ENCODE measurements at places on chromosomes 3 and 15. TPM values are rescaled to one million over a fixed set of nuclear protein-coding genes. Genes with fewer than 3 reads are reported as not detected.

DNA sequence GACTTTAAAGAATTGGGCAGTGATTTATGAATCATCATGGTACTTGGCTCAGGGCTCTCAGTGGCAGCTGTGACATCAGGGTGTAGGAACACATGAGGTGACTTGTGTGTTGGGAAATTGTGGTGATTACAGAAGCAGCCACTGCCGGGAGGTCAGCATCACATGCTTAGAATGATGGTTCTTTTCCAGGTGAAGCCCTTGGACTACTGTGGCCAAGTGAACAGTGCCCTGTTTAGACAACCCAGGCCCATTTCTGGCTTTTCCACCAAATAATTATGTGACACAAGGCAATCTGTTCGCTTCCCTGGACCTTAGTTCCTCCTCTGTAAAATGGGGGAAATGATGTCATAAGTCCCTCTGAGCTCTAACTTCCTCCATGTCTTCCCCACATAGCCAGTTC, 139.7 kb upstream of the ROPN1 start:
- H3K4me1 ChIP-seq: no peaks in the 10 kb centered on the region
- H3K36me3 ChIP-seq: no peaks in the 10 kb centered on the region
- no peaks in the 10 kb centered on the region for H3K27me3 ChIP-seq
- H3K27ac ChIP-seq: no peak overlapping the region
- no peak for DNase-seq

GRCh38 chr3:30181581-30181980, 424.8 kb upstream of the TGFBR2 start:
- H3K36me3 ChIP-seq: no peaks in the 10 kb centered on the region
- peaks cover 2% of the 10 kb centered on the region for H3K27me3 ChIP-seq
- H3K27ac ChIP-seq: no peak overlapping the region
- no peak overlapping the region for H3K4me3 ChIP-seq
- no peaks in the 10 kb centered on the region for H3K4me1 ChIP-seq

The NEK10 gene
- 0.68 TPM for total RNA-seq

- H3K36me3 ChIP-seq: no peaks in the 10 kb centered on the region
- no peak overlapping the region for H3K4me3 ChIP-seq
- no peak for DNase-seq
- no peaks in the 10 kb centered on the region for H3K27me3 ChIP-seq
These were observed 1271.0 kb downstream of the NSUN3 start for GRCh38 chr3:95333826-95334225.

The AQP9 gene
- total RNA-seq: 2.4 TPM

DNA sequence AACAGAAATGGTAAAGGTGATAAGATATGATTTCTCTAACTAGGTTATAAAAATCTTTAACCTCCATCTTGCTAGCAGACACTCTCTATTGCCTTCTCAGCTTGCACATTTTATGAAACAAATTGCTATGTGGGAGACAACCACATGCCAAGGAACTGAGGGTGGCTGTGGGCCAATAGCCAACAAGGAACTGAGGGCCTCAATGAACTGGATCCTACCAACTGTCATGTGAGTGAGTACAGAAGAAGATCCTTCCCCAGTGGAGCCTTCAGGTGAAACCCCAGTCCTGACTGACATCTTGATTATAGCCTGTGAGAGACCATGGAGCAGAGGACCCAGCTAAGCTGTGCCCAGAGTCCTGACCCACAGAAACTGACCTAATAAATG, 129.2 kb upstream of the LRIG1 start:
- no peaks in the 10 kb centered on the region for H3K36me3 ChIP-seq
- no peak overlapping the region for H3K27ac ChIP-seq
- DNase-seq: no peak
- no peak overlapping the region for H3K4me3 ChIP-seq

- no peak overlapping the region for H3K27ac ChIP-seq
- no peaks in the 10 kb centered on the region for H3K36me3 ChIP-seq
- H3K4me1 ChIP-seq: no peaks in the 10 kb centered on the region
- peak; percentile 38 for DNase-seq
These were observed 25.6 kb upstream of the CFAP161 start for GRCh38 chr15:81108427-81108826.

- no peaks in the 10 kb centered on the region for H3K27me3 ChIP-seq
- DNase-seq: no peak
- H3K36me3 ChIP-seq: peaks cover 9% of the 10 kb centered on the region
- no peak overlapping the region for H3K4me3 ChIP-seq
- H3K27ac ChIP-seq: no peak overlapping the region
These were observed 95.1 kb downstream of the IL1RAP start for GRCh38 chr3:190608850-190609589.

The GRK7 gene
- 0.15 TPM for total RNA-seq

The ARL14 gene
- total RNA-seq: not detected

The DNAH12 gene
- 0.30 TPM for total RNA-seq

DNA sequence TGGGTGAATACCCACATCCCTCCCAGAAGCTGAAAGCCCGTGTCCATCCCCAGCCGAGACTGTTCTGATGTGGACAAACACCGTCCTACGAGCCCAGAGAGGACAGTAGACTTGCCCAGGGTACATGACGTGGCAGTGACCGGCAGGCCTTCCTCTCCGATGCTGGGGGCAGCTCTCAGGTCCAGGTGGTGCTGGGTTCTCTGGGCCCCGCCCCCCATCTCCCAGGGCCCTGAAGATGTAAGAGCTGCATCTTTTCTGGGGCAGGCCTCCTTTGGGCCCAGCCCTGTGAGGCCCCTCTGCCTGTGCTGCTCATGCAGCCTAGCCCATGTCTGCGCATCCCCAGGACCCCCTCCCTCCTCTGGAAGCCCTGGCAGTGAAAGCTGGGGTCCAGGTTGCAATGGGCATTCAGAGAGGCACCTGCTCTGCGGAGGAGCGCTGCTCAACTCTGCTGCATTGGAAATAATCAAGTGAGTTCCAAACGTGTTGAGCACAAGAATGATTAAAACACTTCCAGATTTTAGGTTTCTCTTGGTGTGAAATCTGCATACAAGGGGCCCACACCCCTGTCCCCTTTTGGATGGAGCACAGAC, 71.9 kb downstream of the FBLN2 start:
- DNase-seq: no peak
- peak overlapping the region; percentile 79 for H3K27ac ChIP-seq
- H3K36me3 ChIP-seq: no peaks in the 10 kb centered on the region
- peaks cover 15% of the 10 kb centered on the region for H3K4me1 ChIP-seq
- H3K27me3 ChIP-seq: no peaks in the 10 kb centered on the region
- H3K4me3 ChIP-seq: no peak overlapping the region

- no peaks in the 10 kb centered on the region for H3K4me1 ChIP-seq
- no peak for DNase-seq
- no peaks in the 10 kb centered on the region for H3K27me3 ChIP-seq
- H3K27ac ChIP-seq: no peak overlapping the region
- H3K36me3 ChIP-seq: no peaks in the 10 kb centered on the region
These were observed 680.8 kb upstream of the BCHE start for GRCh38 chr3:166518040-166518439.

DNA sequence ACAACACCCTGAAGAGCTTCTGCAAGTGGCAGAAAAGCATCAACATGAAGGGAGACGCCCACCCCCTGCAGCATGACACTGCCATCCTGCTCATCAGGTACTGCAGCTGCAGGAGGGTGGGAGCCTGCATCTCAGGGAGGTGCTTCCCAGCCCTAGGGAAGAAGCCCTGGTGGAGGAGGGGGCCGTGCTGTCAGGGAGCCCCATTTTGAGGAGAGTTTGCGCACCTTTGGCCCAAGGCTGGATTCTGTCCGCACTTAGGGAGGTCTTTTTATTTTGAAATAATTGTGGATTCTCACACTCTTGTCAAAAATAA, 42.1 kb downstream of the SAXO2 start:
- H3K4me1 ChIP-seq: no peaks in the 10 kb centered on the region
- H3K4me3 ChIP-seq: no peak overlapping the region
- no peak for DNase-seq

DNA sequence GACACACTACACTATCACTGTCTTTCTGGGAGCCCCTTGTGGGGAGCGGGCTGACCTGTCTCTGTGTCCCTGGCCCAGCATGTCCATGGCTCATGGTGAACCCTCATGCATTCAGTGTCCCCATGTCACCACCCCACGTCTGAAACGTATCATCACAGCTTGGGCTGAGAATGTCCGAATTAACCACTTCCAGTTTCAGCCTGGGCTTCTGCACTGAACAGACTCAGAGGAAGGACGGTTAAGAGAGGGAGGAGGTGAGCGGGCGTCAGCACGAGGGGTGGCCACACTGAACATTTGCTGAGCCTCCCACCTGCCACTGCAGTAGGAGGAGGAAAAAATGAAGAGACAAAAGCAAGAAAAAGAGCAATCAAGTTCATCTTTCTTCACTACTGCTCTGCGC, 30.5 kb downstream of the ATP2B2 start:
- DNase-seq: no peak
- no peak overlapping the region for H3K27ac ChIP-seq
- no peaks in the 10 kb centered on the region for H3K4me1 ChIP-seq
- H3K36me3 ChIP-seq: no peaks in the 10 kb centered on the region
- no peak overlapping the region for H3K4me3 ChIP-seq

DNA sequence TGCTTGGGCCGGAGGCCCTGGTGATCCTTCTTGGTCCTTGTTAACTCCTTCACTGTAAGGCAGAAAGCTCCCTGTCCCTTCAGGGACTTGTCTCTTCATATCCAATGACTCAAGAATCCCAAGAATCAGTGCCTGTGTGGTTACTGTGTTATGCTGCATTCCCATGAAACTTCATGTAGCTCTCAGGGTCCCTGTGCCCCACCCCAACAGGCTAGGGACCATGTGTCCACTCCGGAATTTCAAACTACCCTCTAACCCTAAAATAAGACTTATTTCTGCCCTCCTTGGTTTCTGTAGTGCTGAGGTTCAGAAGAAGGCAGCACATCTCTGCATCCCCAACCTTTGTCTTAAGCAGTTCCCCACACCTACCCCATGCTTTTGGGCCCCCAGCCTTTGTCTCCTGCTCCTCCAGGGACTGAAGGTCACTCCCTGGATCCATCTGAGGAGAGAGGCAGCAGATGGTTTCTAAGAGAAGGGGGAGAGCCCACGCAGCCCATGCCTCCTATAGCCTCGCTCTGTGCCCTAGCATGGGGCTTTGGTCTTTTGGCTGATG, 531 bp upstream of the MAP1A start:
- H3K36me3 ChIP-seq: no peaks in the 10 kb centered on the region
- H3K4me3 ChIP-seq: no peak overlapping the region
- H3K27me3 ChIP-seq: peaks cover 11% of the 10 kb centered on the region
- peaks cover 11% of the 10 kb centered on the region for H3K4me1 ChIP-seq
- H3K27ac ChIP-seq: no peak overlapping the region

- no peak overlapping the region for H3K4me3 ChIP-seq
- DNase-seq: no peak
- H3K27ac ChIP-seq: no peak overlapping the region
- no peaks in the 10 kb centered on the region for H3K27me3 ChIP-seq
These were observed 72.7 kb upstream of the LRTM1 start for GRCh38 chr3:55000546-55000945.

The TTLL13 gene
- 2.2 TPM for total RNA-seq

The SCAMP5 gene
- 0.09 TPM for total RNA-seq

The CFAP91 gene
- 0.14 TPM for total RNA-seq

DNA sequence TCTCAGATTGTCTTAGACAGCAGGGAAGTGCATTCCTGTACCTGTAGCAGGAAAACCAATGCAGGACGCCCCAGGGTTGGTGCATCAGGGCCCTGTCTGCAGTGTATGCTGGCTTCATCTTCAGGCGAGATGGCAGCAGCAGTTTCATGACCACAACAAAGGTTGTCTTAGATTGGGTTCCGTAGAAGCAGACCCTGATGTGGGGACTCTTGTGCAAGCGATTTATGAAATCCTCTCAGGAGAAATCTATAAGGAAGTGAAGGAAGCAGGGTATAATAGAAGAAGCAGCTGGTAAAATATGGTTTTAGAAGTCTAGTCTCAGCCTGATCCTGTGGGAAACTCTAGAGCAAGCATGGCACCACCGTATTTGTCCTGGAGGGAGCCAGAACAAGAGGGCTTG, 25.0 kb downstream of the DNAH1 start:
- no peak overlapping the region for H3K27ac ChIP-seq
- H3K4me3 ChIP-seq: no peak overlapping the region
- H3K27me3 ChIP-seq: no peaks in the 10 kb centered on the region
